ENCODE measurements at places on chromosomes 11 and 22. TPM values are rescaled to one million over a fixed set of nuclear protein-coding genes. Genes with fewer than 3 reads are reported as not detected.

Gene OR51B2
- total RNA-seq, result not detected

Gene KDM4E
- not detected for total RNA-seq

Gene DTX4
- total RNA-seq, result 0.28 TPM

DNA sequence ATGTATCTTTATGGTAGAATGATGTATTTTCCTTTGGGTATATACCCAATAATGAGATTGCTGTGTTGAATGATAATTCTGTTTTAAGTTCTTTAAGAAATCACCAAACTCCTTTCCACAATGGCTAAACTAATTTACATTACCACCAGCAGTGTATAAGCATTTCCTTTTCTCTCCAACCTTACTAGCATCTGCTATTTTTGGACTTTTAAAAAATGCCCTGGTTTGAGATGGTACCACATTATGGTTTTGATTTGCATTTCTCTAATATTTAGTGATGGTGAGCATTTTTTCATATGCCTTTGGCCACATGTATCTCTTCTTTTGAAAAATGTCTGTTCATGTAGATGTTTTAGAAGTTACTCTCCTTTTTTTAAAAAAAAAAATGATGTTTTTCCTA is 142.0 kb downstream of the METTL15 start:
- no peak for DNase-seq
- no peak overlapping the region for H3K4me3 ChIP-seq
- H3K27ac ChIP-seq, result no peak overlapping the region
- no peaks in the 10 kb centered on the region for H3K4me1 ChIP-seq

DNA sequence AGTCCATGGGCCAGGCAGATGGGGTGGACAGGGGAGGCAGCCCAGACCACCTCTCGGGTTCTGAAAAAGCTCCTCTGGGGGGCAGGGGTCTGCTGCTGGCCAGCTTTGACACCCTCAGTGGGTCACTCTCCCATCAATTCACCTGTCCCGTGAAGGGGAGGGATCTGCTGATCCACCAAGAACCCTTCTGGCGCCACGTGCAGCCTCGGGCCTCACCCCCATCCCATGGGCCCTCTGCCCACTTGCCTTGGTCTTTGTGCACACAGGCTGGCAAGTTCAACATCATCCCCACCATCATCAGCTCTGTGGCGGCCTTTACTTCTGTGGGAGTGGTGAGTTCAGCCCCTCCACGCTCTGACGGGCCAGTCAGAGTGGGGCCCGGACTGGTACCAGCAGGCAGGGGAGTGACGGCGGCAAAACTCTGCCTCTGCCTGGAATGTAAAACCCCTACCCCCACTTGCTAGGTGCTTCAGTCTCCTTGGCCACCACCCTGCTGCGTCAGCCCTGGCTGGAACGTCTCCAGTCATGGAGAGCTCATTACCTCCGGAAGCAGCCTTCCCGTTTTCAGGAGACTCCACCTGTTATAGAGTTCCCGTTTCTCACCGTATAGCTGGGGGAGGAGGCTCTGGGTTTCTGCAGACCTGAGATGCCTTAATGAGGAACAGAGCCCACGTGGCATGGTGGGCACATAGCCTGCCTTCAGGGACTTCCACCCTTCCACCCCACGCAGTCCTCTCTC is 12.7 kb downstream of the PRG3 start:
- H3K36me3 ChIP-seq, result no peaks in the 10 kb centered on the region
- no peaks in the 10 kb centered on the region for H3K4me1 ChIP-seq
- DNase-seq, result no peak
- H3K27me3 ChIP-seq, result no peaks in the 10 kb centered on the region
- no peak overlapping the region for H3K4me3 ChIP-seq
- H3K27ac ChIP-seq, result no peak overlapping the region

GRCh38 chr11:93532281-93532789 is 10.9 kb downstream of the SMCO4 start:
- no peak overlapping the region for H3K4me3 ChIP-seq
- peaks cover 6% of the 10 kb centered on the region for H3K36me3 ChIP-seq
- peak overlapping the region; percentile 83 for H3K27ac ChIP-seq
- peak; percentile 76 for DNase-seq
- no peaks in the 10 kb centered on the region for H3K27me3 ChIP-seq

GRCh38 chr11:117857734-117858414 is 18.6 kb downstream of the FXYD6 start:
- peaks cover 13% of the 10 kb centered on the region for H3K4me1 ChIP-seq
- no peak overlapping the region for H3K27ac ChIP-seq
- peaks cover 4% of the 10 kb centered on the region for H3K36me3 ChIP-seq
- DNase-seq, result peak; percentile 29
- no peak overlapping the region for H3K4me3 ChIP-seq

Data from activated CD8-positive, alpha-beta memory T cell treated with anti-CD3 and anti-CD28 coated beads, Interleukin-2, amount 10 ng/mL, durations not matched to agents 7 days and 5 days (primary cell).